ENCODE measurements at places on chromosomes 11 and 22.
A peak's percentile ranks its signal among the peaks of the same experiment; 100 is the strongest.

GRCh38 chr11:59266491-59266890, 53.8 kb upstream of the MPEG1 start:
- no peak for DNase-seq
- no peaks in the 10 kb centered on the region for H3K4me1 ChIP-seq
- no peaks in the 10 kb centered on the region for H3K36me3 ChIP-seq
- no peak overlapping the region for H3K27ac ChIP-seq

DNA sequence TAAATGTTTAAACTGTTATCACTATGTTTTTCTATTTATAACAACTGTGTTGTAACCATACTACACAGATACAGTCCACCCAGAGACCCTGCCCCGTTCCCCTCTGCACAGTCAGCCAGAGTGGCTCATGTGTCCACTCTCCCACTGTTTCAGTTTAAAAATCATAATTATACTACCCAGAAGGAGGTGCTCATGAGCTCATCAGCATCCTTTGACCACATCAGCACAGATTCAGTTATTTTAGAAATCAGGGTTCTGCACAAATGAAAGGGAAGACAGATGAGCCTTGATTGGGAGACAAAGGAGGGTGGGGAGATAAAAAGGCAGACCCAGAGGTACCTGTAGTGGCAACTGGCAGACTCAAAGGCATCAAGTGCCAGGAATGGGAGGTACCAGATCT, 124.3 kb downstream of the RCN1 start:
- no peak overlapping the region for H3K4me3 ChIP-seq
- no peaks in the 10 kb centered on the region for H3K36me3 ChIP-seq
- H3K27me3 ChIP-seq = no peaks in the 10 kb centered on the region
- no peaks in the 10 kb centered on the region for H3K4me1 ChIP-seq

- H3K4me3 ChIP-seq = no peak overlapping the region
- H3K27me3 ChIP-seq = no peaks in the 10 kb centered on the region
- H3K4me1 ChIP-seq = no peaks in the 10 kb centered on the region
Observed at GRCh38 chr11:10428453-10428852, 26.6 kb upstream of the AMPD3 start.

GRCh38 chr11:117842131-117842941, 17.8 kb upstream of the FXYD2 start:
- H3K27me3 ChIP-seq = no peaks in the 10 kb centered on the region
- DNase-seq = no peak
- H3K4me3 ChIP-seq = no peak overlapping the region
- peaks cover 6% of the 10 kb centered on the region for H3K4me1 ChIP-seq
- no peak overlapping the region for H3K27ac ChIP-seq

GRCh38 chr22:50676180-50676636, 3.6 kb downstream of the SHANK3 start:
- DNase-seq = no peak
- H3K27me3 ChIP-seq = peaks cover 21% of the 10 kb centered on the region
- H3K36me3 ChIP-seq = no peaks in the 10 kb centered on the region
- H3K4me1 ChIP-seq = peaks cover 12% of the 10 kb centered on the region
- H3K4me3 ChIP-seq = no peak overlapping the region

DNA sequence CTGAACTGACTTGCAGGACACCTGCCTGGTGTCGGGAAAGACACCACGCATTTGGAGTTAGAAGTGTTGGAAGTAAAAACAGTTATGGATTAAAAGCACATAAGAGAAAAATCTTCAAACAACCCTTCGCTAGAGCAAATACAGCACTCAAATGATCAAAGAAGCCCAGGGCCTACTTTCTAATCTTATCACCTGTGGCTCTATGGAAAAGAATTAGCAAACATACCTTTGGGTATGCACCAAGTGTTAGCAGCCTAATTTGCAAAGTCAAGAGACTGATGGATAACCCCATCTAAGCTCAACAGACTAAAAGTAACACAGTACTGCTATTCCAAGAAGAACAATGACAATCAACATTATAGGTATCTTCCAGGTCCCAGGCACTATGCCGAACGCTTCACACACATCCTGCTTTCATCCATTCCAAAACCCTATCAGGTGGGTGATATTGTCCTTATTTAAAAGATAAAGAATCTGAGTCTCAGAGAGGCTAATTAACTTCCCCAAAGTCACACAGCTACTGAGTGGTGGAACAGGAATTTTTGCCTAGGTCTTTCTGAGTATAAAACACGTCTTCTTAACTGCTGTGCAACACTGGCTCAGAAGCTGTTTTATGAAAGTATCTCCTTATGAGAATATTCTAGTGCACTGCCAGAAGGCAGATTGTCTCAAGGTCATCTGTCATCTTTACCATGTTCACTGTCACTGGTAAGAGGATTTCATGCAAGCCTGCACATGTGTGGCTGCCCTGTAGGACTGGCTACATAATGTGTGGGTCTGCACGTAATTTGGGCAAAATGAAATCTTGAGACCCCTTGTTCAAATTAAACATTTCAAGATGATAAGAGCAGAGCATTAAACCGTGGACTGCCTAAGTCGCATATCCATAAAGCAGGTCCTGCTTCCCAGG, 16.4 kb downstream of the SLC1A2 start:
- DNase-seq = no peak
- no peaks in the 10 kb centered on the region for H3K27me3 ChIP-seq
- H3K4me3 ChIP-seq = no peak overlapping the region
- no peaks in the 10 kb centered on the region for H3K36me3 ChIP-seq

DNA sequence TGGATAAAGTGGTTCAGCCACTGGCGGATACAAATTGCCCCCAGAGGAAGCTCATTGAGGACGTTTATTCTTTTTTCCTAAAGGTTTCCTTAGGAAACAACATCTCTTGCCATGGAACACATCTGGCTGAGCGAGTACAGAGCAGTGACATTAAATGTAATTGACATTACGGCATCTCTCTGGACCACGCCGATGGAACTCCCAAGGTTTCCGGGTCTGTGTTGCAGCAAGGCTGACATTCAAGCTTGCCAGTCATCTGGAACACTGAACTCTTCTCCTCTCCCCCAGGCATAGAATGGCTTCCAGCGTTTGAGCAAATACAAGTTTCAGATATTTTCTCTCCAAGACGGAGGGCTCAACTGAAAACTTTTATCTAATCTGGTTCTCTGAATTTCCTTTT, 42.1 kb downstream of the CLMP start:
- no peaks in the 10 kb centered on the region for H3K36me3 ChIP-seq
- H3K4me3 ChIP-seq = no peak overlapping the region
- H3K27me3 ChIP-seq = no peaks in the 10 kb centered on the region

- no peak overlapping the region for H3K4me3 ChIP-seq
- no peaks in the 10 kb centered on the region for H3K27me3 ChIP-seq
- no peak overlapping the region for H3K27ac ChIP-seq
- H3K4me1 ChIP-seq = no peaks in the 10 kb centered on the region
Observed at GRCh38 chr22:16818538-16818937, 6.7 kb downstream of the XKR3 start.

DNA sequence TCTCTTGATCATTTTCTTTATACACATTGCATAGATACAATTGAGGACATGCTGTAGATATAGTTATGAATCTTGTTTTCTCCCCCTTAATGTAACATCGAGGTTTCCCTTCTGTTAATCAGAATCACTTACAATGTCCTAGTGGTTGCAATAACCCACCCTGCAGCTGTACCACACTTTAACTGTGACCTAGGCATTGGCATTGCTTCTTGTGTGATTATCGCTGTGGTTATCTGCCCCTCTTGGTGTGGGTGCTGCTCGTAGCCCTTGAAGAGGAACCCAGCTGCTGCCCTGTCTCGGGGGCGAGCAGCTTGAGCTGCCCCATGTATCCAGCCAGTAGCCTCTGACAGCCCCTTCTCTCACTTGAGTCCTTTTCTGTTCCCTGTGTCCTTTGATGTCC, 1.5 kb downstream of the DGAT2 start:
- no peak overlapping the region for H3K27ac ChIP-seq
- peaks cover 46% of the 10 kb centered on the region for H3K27me3 ChIP-seq
- peaks cover 10% of the 10 kb centered on the region for H3K4me1 ChIP-seq
- H3K4me3 ChIP-seq = peak overlapping the region; percentile 63
- H3K36me3 ChIP-seq = no peaks in the 10 kb centered on the region
- no peak for DNase-seq

Measured in H1 (cell line).